T-cell (primary cell): ENCODE measurements at places on chromosomes 4 and X.

GRCh38 chr4:43238585-43238984, 346.1 kb downstream of the GRXCR1 start:
- DNase-seq = no peak

GRCh38 chr4:82994834-82995233, 15.8 kb downstream of the LIN54 start:
- DNase-seq = no peak

DNA sequence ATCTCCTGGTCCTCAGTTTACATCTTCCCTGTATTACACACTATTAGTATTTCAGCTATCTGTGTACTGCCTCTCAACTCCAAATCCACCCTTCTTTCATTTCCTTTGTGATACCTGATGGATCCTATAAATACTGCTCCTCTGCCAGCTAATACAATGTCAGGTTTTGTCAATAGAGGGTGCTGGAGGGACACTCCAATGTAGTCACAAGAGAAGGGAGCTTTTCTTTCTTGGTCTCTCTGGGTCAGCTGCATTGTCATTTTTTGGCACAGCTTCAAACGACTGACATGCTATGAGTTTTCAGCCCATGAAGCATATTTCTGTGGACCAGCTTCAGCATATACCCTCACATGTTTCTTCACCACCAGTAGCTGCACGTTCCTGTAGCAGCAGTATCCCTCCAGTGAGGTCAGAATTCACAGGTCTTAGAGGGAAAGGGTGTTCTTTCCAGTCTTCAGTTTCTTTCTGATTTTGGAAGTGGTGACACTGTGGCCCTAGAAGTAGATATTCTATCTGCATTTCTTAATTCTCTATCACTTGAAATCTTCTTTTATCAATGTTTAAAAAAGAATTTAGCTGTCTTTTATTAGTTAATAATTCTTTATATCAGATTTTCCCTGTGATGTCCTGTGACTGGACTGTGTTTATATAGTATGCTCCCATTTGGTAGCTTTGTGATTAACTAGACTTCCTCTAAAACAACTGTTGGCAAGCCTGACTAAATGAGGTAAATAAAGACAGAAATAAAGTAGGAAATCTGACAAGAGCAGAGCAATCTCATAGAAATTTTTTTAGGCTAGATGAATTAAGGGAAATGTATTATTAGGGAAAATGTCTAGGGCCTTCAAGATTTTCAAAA, 60.6 kb downstream of the GABRA2 start:
- no peak for DNase-seq

DNA sequence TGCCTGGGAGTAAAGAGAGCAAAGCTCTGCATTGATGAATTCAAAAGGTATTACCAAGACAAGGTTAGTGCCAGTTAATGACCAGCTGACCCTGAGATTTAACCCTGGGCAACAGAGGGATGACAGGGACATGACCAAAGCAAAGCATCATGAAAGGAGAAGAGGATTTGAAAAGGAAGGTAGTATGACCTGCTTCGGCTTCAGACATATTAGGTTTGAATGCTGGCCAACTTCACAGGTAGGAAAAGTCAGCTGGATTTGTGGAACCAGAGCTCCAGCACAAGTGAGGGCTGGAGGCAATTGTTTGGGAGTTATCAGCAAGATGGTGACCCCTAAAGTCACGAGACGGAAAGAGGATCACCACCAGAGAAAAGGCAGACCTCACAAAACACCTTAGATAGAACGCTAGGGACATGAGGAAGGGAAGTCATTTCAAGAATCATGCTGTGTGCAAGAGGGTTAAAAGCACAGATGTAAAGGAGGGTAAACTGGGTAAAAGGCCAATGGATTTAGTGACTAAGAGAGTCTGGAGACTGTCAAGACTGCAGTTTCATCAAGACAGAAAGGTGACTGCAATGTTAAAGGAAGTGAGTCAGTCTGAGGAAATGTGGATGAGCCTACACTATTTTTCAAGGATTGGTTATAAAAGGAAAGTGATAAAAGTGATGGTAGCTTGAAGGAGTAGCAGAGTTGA, 45.6 kb downstream of the SH3RF1 start:
- no peak for DNase-seq

- no peak for DNase-seq
Observed at GRCh38 chr4:20317424-20317985, 65.8 kb downstream of the SLIT2 start.

GRCh38 chr4:71697031-71697430, 86.8 kb downstream of the GC start:
- DNase-seq = no peak

- DNase-seq = no peak
Observed at GRCh38 chr4:52948057-52948423, 85.9 kb downstream of the RASL11B start.

GRCh38 chrX:13774696-13775095, 40.1 kb downstream of the OFD1 start:
- no peak for DNase-seq

GRCh38 chr4:99507762-99508161, 3.1 kb upstream of the C4orf17 start:
- DNase-seq = no peak

DNA sequence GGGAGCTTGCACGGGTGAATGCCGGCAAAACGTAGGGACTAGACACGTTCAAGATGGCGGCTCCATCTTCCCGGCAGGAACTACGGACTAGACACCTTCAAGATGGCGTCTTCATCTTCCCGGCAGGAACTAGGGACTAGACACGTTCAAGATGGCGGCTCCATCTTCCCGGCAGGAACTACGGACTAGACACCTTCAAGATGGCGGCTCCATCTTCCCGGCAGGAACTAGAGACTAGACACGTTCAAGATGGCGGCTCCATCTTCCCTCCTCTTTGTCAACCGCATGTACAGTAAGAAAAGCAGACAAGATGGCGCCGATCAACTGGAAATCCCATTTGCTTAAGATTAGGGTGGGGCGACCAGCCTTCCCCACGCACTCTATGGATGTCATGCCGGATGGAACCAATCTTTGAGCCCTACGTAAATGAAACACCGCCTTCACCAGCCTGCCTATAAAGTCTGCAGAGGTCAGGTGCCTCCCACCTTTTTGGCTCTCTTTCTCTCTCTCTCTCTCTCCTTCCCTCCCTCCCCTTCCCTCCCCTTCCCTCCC, 222.4 kb downstream of the CRLF2 start:
- peak; percentile 90 for DNase-seq

DNA sequence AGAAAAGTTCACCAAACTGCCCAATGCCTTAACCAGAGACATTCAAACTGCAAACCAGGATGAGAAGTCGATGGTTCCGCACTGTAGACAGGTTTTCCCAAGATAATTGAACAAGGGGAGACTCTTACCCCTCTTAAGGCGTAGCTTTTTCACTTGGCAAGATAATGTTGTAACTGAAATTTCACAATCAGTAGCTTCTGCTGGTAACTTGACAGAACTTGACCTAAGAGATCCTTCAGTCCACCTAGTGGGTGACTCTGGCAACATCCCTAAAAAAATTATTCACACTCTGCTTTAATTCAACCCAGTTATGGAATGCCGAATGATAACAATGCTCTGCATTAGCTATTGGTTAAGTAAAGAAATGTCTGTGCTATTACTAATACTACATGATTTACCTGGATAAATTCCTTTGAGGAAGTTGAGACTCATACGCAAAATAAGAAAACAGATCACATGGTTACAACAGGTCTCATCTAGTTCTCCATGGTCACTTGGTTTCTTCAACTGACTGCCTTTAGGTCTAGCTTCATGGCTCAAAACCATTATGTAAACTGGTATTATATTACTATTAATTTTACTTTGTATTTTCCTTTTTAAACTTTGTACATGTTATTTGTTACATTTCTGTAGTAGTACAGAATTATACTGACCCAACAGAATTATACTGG, 9.1 kb downstream of the ELF2 start:
- no peak for DNase-seq

GRCh38 chr4:19063662-19064061, 1042.1 kb upstream of the LCORL start:
- DNase-seq = no peak

- DNase-seq = no peak
Observed at GRCh38 chrX:155745792-155746191, 133.0 kb upstream of the TMLHE start.

GRCh38 chr4:45215976-45216542, 489.7 kb upstream of the GNPDA2 start:
- no peak for DNase-seq

GRCh38 chr4:185880571-185880970, 68.6 kb upstream of the SORBS2 start:
- DNase-seq = no peak

DNA sequence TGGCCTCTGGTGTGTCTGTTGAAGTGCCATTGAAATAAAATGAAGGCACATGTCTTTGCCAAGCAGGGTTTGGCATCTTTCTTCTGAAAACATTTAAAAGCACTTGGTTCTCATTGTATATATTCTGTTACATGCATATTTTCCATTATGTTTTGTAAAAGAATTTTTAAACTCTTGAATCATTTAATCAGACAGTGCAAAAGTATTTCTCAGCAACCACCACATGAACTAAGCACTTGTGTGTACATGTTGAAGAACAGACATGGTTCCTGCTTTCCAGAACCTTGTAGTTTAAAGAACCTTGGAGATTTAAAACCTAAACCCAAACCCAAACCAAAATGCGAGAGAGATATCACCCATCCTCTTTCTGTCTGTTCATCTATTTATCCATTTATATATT, 220.3 kb upstream of the GIMD1 start:
- no peak for DNase-seq

GRCh38 chr4:6769233-6769988, 13.1 kb upstream of the KIAA0232 start:
- DNase-seq = no peak

DNA sequence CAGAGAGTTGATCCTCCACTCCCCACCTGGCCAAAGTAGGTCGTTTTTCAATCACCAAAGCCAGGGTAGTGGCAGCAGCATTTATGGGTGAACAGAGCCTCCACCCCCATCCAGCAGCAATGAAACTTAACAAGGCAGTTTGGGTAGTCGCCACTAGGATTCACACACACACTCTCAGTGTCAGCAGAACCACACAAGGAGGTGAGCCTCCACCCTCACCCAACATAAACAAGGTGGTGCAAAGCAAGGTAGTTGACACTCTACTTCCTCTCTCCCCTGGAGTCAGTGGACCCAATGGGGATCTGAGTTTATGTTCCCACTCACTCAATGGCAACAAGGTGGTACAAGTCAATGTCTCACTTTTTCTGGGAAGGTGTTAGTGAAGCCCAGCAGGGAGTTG, 50.4 kb upstream of the CCDC149 start:
- DNase-seq = no peak

GRCh38 chr4:145909281-145909715, 29.3 kb downstream of the ZNF827 start:
- no peak for DNase-seq

DNA sequence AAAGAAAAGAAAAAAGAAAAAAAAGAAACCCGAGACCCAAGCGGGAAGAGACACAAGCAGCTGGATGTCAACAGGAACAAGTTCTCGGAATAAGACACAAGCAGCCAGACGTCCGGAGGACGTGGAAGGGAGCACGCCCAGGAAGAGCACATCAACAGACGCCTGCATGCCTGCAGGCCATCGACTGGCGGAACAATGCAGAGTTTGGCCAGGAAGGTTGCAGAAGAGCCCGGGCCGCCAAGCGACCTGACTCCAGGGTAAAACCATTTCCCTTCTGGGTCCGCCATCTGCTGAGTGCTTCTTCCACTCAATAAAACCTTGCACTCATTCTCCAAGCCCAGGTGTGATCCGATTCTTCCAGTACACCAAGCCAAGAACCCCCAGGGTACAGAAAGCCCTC, 95.6 kb upstream of the PRR32 start:
- no peak for DNase-seq

- DNase-seq = no peak
Observed at GRCh38 chr4:85431156-85431555, 43.8 kb upstream of the ARHGAP24 start.

DNA sequence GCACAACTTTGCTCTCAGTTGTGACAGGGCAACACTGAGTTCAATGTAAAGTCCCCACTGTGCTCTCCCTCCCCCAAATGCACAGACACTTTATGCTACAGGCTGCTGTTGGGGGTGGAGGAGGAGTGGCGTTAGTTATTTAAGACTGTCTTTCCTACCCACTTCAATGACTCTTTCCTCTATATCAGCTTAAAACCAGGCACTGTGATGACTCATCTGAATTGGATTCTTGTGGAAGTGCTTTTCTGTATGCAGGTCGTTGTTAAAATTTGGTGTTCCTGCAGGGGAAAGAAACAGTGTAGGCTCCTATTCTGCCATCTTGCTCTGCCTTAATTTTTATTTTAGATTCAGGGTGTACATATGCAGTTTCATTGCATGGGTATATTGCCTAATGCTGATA, 1157.2 kb upstream of the ADGRL3 start:
- no peak for DNase-seq

GRCh38 chrX:13658602-13659001, 5.7 kb downstream of the TCEANC start:
- no peak for DNase-seq

DNA sequence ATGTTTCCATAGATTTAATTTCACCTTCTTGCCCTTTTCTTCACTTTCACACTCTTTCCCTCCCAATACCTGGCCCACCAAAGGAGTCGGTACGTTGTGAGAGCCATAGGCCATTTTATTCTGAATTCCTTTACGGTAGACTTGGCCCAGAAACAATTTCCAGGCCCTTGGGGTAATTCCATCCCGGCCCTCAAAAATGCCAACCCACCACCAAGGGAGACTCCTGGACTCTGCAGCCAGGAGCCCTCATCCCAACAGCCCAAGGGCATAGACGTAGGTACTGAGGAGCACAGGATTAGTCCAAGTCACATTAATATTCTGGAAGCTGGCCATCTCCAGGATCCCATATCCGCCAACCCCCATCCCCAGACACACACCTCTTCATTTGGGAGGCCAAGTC, 102.9 kb downstream of the LIMCH1 start:
- DNase-seq = no peak

- no peak for DNase-seq
Observed at GRCh38 chr4:47010347-47010911, 17.0 kb upstream of the GABRA4 start.

- no peak for DNase-seq
Observed at GRCh38 chr4:142411993-142412392, 434.1 kb downstream of the INPP4B start.

DNA sequence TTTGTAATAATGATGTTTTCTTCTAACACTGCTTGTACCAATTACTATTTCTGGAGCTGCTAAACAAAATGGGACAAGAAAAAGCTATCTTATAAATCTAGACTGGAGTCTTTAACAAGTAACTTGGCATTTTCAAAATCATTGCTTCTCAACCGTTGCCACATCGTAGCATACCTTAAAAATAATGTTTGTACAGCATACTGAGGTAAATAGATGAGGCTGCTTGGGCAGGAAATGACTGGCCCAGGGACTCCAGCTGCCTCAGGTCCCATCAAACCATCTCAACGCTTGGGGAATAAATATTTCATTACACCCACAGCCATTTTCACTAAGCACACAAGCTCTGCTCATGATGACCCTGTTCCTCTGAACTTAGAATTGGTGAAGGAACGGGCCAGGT, 115.1 kb downstream of the SPANXA1 start:
- DNase-seq = no peak

GRCh38 chr4:140183270-140183669, 29.3 kb upstream of the MAML3 start:
- no peak for DNase-seq

- no peak for DNase-seq
Observed at GRCh38 chr4:68864438-68865187, 48.8 kb downstream of the UGT2B10 start.
